ENCODE measurements at places on chromosomes 4 and X.

- DNase-seq, result no peak
Observed at GRCh38 chr4:134883831-134884449, 682.4 kb upstream of the PABPC4L start.

GRCh38 chrX:9605484-9605883 is 140.6 kb downstream of the TBL1X start:
- no peak for DNase-seq

DNA sequence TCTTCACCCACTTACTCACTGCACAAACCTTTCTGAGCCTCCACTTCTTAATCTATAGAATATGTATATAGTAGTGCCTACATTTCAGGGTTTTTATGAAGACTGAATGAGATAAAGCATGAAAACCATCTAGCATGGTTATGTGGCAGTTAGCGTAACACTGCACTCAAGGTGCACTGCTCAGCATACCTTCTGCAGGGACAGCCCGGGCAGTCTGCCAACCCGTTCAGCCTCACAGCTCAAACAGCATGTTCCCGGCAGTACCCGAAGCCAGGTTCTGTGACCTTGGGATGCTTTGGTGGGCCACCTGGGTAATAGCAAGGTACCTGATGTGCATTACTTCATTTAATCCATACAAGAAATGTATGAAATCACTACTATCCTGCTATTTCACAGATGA is 81.4 kb downstream of the DOCK11 start:
- no peak for DNase-seq

- peak; percentile 73 for DNase-seq
Observed at GRCh38 chrX:153333266-153333665, 687 bp upstream of the ZNF275 start.

GRCh38 chr4:30538794-30539193 is 181.4 kb upstream of the PCDH7 start:
- no peak for DNase-seq

DNA sequence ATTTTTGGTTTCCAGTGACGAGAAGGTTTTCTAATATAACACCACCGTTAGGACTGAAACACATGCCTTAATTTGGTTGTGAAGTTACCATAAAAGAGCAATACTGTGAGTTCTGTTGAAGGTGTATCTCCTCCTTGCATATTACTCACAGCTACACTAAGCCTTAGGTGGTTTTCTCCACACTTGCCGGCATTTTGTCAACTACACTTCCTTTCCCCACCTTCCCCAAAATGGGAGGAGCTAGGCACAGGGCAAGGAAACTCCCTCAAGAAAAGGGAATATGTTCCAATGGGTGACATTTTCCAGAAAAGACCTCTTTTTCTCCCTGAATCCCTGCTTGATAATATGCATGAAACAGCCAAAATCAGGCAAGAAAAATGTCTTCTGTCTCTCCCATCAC is 44.8 kb downstream of the RELL1 start:
- DNase-seq, result no peak

DNA sequence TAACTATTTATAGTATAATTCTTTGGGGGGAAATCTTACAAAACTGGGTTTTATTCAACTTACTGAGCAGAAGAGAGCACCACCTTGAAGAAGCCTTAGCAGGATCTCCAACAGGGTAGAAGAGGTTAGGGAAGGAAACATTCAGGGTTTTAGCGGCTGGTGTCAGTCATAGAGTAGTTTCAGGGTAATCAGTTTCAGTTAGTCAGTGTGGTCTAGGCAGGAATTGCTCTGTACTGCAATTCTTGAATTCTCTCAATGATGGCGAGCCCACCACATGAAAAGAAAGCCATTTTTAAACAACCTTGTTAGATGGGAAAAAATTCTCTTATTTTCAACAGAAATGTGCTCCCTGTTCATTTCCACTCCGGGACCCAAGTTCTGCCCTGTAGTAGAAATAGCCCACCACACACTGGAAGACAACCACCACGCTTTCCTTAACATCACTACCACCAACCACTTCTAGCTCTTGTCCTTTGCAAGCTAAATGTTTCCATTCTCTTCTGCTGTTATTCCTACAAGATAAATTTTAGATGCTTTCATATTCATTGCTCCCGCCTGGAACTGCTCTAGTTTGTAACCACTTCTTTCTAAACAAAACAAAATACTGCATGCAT is 25.9 kb downstream of the COL25A1 start:
- no peak for DNase-seq

- no peak for DNase-seq
Observed at GRCh38 chrX:40009462-40009851, 88.3 kb downstream of the BCOR start.

GRCh38 chrX:100274916-100275315 is 135.2 kb downstream of the PCDH19 start:
- DNase-seq, result no peak

DNA sequence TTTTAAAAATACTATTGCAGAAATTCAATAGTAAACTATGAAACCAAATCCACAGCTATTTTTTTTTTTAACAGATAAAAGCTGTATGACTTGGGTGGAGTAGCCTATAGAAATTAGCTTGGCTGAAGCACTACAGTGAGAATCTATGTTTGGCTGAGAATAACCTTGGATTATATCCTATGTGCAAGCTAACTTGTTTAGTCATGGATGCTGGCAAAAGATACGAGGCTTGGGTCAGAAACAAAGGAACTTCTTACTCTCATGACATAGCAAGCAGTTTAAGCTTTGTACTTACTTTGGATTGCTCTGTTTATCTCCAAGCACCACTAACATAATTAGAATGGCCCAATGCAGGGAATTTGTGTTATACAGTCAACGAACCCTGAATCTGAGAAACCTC is 119.2 kb upstream of the GRID2 start:
- peak; percentile 60 for DNase-seq

DNA sequence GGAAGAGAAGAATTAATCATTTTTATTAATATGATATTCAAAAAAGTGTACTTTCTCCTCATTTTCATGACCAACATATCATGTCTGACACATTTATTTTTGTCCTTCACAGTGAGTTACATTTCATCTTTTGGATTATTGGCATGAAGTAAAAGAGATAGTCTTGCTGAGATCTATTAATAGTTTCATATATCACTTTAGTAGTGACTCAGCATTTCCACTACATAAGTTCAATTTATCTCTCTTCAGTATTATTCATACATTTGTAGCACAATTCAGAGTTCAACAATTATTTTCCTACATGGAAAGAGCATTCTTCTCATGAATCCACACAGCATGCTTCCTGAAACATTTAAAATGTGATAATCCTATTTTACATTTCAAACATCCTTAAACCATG is 1461.1 kb downstream of the TECRL start:
- no peak for DNase-seq

DNA sequence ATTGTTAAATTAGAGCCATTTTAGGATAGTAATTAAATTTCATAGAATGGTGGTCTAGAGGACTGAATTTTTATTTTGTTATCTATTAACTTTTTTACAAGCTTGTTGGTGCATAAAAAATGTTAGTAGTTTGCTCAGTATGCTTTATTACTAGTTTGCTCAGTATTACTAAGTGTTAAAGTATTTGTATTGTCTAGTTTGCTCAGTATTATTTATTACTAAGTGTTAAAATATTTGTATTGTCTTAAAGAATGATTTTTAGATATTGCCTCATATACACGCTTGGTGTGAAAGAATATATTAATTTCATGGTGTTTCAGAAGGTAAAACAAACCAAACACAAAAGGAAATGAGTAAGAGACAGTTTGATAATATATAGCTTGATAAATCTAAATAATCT is 268.4 kb upstream of the MAGEB18 start:
- no peak for DNase-seq

GRCh38 chrX:9644335-9644734 is 121.3 kb downstream of the GPR143 start:
- no peak for DNase-seq

GRCh38 chrX:140477987-140478386 is 26.9 kb downstream of the SOX3 start:
- no peak for DNase-seq

- no peak for DNase-seq
Observed at GRCh38 chrX:150966235-150966634, 16.9 kb upstream of the HMGB3 start.

DNA sequence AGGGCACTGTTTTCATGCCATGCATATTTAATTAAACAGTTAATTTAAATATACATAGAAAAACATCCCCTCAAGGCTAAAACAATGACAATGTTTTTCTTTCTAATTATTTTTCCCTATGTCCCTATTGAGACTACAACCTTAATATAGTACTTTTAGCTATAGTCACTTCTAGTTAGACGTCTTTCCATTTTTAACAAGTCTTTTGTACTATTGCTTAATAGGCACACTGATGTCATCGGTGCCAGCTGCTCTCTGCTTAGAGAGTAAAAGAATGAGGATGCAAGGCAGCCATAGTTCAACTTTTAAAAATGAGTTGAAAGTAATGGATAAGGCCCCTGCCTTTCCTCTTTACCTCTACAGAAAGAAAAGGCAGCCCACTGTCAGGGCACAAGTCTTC is 191.1 kb downstream of the KCTD8 start:
- no peak for DNase-seq

- no peak for DNase-seq
Observed at GRCh38 chr4:67499799-67500198, 45.5 kb downstream of the CENPC start.

GRCh38 chr4:88963817-88964216 is 93.2 kb downstream of the FAM13A start:
- DNase-seq, result no peak

DNA sequence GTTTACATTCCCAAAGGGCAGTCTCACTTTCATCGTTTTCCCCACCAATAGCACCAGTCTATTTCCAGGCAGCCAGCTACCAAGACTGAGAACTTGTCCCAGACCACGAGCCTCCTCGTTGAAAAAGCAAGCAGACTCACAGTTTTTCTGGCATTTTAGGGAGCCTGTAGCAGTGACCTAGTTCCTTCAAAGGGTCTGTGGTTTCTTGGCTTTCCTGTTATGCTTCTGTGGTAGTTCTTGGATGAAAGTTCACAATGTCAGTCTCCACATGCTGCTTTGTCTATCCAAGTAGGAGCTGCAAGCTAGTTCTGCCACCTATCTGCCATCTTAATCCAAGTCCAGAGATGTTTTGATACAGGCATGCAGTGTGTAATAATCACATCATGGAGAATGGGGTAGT is 151.6 kb upstream of the ZC4H2 start:
- DNase-seq, result no peak

DNA sequence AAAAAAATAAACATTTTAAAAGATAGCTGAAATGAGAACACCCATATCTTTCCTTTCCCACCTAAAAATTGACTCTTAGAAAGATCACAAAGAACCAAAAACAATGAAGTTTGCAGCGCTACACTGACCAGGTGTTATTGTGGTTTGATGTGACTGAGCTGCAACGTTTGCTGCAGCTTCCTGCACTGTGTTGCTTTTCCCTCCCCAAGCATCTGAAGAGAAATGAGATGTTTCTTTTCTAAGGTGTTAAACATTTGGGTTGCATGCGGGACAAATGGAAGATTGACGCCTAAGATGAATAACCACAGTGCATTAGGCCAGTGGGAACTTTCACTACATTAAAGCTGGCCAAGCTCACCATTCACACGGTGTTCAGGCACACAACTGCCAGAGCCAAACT is 8.9 kb downstream of the LEF1 start:
- no peak for DNase-seq

DNA sequence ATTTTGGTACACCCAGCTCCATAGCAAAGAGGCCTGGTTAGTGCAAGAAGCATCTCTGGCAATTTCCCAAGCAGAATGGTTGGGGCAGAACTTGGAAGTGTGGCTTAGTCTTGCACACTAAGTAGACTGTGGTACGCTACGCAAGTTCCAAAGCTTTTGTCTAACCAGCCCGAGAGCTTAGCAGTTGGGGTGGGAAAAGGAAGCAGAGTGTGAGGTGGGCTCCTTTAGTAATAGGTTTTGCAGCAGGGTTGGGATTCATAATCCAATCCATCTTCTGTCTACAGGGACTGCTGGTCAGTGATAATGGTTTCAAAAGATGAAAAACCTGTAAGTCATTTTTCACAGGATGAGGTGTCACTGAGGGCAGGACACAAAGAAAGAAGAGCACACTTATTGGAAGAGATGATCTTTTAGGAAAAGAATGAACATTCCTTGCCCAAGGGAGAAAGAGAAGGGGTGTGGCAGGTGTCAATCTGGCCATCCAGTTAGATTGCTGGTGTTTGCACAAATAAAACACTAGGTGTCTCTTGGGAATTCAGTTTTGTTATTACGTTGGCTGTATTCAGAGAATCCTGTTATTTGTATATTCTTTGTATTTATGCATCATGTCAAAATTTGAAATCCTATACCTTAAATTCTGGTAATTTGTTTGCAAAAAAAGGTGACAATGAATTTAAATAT is 244.3 kb downstream of the GPAT3 start:
- DNase-seq, result no peak

DNA sequence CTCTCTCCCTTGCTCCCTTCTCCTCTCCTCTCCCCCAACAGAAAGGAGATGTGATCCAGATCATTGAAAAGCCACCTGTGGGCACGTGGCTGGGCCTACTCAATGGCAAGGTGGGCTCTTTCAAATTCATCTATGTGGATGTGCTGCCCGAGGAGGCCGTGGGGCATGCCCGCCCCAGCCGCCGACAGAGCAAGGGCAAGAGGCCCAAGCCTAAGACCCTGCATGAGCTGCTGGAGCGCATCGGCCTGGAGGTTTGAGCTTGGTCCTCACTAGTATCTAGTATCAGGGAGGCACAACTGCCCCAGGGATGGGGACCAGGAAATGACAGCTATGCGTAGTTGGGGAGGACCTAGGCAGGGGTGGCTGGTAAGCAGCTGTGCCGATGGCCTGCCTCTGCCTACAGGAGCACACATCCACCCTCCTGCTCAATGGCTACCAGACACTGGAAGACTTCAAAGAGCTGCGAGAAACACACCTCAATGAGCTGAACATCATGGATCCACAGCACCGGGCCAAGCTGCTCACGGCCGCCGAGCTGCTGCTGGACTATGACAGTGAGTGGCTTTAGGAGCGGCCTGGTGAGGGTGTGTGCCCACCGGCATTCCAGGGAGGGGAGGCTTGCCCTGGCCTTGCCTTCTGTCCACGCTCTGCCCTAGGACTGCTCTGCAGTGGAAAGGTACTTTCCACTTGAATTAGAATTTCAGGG is 13.0 kb downstream of the SASH3 start:
- DNase-seq, result no peak

All from fibroblast of upper back skin (primary cell).